ENCODE measurements at places on chromosomes 11 and 22.

DNA sequence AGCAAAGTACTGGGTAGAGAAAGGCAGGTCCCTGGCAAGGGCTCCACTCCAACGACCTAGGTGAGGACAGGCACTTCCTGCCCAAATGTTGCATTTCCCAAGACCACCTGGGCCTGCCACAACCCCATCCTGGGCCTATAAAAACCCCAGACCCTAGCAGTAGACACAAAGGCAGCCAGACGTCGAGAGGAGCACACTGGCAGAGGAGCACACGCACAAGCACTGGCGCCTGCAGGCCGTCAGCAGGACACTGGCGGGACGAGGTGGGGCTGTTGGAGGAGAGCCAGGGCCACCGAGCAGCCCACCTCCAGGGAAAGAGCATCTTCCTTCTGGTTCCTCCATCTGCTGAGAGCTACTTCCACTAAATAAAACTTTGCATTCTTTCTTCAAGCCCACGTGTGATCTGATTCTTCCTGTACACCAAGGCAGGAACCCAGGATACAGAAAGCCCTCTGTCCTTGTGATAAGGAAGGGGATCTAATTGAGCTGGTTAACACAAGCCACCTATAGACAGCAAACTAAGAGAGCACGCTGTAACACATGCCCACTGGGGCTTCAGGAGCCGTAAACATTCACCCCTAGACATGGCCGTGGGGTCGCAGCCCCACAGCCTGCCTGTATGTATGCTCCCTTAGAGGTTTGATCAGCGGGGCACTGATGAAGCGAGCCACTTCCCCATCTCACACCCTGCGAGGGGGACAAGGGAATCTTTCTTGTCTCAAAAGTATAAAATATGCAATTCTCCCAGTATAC lies 89.7 kb upstream of the MTMR2 start:
- peak; percentile 3 for DNase-seq

GRCh38 chr11:123211981-123212380 lies 16.9 kb upstream of the CLMP start:
- DNase-seq = no peak

GRCh38 chr22:43440556-43440955 lies 28.7 kb downstream of the MPPED1 start:
- no peak for DNase-seq

DNA sequence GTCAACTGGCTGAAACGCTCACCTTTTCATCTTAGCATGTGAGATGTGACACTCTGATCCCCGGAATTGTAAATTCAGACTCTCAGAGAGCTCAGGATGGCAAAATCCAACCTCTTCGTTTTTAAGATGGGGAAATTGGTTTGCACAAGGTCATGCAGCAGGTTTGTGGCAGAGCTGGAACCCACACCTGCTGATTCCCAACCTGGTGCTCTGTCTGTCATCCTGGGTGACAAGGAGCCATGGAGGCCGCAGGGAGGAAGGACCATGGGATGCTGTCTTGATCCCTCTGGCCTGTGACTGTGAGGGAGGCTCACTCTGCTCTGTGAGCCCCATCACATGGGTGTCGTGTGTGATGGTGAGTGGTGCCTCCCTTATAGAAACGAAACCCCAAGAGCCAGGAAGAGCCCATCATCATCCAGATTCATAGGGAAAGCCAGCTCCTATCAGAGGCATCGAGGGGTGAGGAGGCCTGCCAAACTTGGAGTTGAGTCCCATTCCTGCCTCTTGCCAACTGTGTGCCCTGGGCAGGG lies 87.4 kb upstream of the SYT13 start:
- no peak for DNase-seq

- DNase-seq = no peak
These were observed 14.6 kb downstream of the BBOX1 start for GRCh38 chr11:27055065-27055682.

GRCh38 chr11:1837171-1838076 lies 1.4 kb upstream of the TNNI2 start:
- peak; percentile 25 for DNase-seq

DNA sequence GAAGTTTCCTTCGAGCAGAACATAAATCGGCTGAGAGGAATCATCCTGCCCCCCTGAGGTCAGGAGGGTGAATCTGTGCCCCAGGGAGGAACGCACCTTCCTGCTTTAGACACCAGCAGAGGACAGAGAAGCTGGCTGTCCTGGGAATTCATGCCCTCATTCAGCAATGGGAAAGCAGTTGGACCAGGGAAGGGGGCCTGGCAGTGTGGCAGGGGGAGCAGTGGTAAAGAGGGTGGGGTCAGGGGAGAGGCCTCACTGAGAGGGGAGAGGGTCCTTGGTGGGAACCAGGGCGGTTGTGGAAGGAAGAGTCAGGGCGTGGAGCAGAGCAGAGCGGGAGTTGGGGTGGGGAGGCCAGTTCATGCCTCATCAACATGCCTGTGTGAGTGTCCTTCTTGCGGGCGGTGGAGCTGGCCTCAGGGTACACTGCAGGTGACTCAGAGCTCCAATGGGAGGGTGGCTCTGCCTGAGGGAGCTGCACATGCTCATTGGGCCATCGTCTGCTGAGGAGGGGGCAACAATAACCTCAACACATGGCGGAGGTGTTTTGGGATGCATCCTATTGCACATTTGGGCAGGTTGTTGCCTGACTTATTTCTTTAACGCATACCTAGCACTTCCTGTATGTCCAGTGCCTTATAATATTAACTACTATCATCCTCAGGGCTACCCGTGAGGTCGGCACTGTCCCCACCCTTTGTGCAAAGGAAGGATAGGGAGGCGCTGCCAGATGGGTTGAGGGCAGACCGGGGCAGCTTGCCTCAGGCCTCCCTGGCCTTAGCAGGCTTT lies 23.2 kb downstream of the MED15 start:
- no peak for DNase-seq

DNA sequence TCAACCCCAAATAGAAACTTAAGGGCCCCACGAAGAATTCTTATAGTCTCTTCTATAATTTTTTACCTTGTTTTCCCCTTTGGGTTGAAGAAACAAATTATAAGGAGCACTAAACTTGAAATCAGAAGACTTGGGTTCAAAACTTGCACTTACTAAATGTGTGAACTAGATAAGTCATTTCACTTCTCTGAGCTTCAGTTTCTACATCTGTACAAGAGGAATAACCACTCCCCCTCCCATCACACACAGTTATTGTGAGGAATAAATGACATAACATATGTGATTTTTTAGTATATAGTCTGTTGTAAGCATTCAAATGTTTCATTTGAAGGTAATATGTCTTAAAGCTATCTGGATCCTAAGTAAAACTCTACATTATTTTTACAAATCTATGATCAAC lies 78.8 kb downstream of the LIF start:
- DNase-seq = no peak

GRCh38 chr11:104700609-104701008 lies 197.7 kb downstream of the CASP12 start:
- DNase-seq = no peak

GRCh38 chr11:123076484-123076883 lies 14.5 kb upstream of the HSPA8 start:
- no peak for DNase-seq

DNA sequence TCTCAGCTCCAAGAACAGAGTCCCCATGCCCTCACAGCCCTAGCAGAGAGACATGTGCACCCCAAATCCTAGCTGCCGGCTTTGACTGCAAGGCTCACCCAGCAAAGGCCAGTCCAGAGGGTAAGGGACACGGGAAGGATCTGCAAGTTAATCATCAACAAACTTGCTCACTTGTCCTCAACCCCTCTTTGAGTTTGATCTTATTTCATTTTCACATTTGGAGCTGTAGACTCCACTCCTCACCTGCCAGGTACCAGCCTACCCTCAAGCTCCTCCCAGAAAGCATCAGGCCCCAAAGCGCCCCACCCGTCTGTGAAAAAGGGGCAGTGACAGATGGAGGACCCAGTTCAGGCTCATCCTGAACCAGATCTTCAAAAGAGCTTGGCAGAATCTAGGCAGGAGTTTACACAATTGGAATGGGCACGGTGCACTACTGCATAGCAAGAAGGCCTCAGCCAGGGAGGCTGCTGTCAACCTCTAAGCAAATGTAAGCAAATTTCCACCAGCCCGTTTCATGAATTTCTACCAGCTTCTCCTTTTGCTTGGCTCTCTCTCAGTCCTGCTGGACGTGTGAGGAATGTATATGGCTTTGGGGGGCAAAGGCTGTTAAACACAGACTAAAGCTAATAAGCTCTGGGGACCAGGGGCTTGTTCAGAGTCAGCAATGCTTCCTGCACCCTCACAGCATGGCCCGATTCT lies 5.5 kb downstream of the EHD1 start:
- DNase-seq = no peak

- DNase-seq = no peak
These were observed 15.4 kb downstream of the CAPN5 start for GRCh38 chr11:77081976-77082836.

DNA sequence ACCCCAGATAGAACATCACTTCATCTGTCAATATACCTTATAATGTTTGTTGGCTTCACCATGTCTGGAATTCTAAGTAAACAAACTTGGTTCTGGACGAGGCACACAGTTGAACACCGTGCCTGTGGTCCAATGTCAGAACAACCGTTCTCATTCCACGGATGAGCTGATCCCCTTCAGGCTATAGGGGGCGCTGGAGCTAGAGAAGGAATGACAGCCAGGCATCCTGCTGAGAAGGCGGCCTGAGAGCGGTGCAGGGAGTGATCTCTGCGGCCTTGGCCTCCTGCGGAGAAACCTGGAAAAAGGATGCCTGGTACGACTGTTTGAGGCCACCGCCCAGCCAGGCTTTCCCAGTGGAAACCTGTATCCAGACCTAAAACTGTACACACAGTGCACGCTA lies 48.7 kb downstream of the FDX1 start:
- DNase-seq = no peak

- DNase-seq = no peak
These were observed 113.3 kb upstream of the FAT3 start for GRCh38 chr11:92111287-92111686.

DNA sequence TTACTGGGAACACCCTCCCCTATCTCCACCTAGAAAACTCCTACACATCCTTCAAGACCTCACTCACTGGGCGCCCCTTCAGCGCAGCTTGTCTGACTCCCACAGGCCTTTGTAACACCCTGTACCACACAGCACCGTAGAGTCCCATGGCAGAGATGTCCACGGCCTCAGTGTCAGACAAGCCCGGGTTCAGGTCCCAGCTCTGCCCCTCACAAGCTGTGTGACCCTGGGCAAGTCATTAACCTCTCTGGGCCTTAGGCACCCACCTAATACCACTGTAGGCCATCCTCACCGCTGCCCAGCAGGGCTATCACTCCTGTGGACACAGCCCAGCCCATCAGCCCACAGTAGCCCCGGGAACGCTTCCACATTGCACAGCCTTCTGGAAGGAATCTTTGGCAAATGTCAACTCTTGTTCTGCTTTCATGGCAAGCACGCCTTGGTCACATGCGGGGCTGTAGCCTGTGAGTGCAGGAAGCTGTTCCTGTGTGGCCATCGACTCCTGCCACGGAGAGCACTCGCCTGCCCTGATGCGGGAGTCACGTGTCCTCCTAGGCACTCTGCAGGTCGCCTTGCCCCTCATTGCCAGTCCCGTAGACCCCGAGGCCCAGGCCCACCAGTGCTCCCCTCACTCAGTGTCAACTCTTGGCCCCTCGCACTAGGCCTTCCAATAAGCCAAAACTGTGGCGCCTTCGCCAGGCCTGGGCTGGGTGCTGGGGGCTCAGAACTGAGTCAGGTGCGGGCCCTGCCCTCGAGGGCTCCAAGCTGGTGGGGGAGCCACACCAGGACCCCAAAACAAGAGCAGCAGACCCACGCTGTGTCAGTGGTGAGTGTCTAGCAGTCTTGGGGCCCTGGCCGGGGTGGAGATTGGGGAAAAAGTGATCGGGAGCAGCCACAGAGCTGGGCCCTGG lies 32.9 kb upstream of the RFPL3 start:
- no peak for DNase-seq

DNA sequence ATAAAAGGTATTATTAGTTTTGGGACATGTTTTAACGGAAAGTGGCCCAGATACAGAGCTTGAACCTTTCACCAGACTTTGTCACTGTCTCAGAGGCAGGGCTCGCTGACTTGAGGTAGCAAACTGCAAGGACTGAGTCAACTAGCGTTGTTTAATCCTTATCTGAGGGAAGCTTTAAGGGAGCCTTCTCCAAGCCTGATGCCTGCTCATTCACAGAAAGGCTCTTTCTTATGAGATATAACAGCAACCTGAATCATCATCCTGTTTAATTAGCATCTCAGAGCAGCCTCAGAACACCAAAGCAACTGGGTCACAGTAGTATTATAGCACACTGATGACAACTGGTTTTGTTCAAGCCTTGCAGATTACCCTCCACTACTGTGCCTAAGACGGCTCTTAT lies 54.2 kb upstream of the CYP2D6 start:
- no peak for DNase-seq

DNA sequence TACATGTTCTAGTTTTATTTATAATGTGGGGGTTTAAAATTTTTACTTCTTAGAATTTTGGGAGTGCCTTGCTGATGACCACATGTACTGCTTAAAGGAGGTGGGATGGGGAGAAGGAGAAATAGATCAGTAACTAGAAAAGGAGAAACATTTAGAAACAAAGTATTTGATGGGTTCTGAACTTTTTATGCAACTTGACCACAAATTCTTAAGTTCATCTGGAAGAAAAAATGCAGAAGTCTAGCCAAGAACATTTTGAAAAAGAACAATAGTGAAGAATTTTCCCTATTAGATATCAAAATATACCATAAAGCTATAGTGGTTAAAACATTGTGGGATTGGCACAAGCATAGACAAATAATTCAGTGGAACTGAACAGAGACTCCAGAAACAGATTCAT lies 73.3 kb upstream of the AMPD3 start:
- no peak for DNase-seq

DNA sequence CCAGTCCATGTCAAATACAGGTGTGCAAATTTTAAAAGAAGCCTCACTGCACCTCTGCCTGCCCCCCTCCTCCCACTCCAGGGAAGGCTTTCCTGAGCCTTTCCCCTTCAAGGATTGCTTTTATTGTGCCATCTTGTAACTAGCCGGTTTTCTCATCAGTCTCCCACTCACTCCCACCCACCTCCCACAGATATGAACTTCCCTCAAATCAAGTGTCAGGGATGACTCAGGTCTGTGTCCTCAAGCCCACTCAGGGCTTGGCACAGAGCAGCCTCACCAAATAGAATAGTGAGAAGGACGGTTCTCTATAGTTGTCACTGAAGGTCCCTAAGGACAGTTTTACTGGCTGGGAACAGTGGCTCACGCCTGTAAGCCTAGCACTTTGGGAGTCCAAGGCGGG lies 43.0 kb downstream of the THAP12 start:
- no peak for DNase-seq

- no peak for DNase-seq
These were observed 4.4 kb downstream of the SEC14L6 start for GRCh38 chr22:30541961-30542810.

DNA sequence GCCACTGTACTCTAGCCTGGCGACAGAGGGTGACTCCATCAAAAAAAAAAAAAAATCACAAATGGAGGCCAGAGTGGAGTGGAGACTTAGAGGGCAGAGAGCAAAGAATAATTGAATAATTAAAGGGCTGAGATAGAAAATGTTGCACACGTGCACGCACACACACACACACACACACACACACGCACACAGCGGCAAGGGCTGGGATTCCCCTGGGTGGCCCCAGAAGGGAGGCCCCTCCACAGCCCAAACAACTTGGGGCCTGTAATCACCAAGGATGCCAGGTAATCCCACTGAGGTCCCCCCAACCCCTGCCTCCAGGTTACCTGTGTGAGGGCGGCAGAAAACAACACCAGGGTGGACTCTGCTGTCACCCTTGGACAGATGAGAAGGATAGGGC lies 12.0 kb upstream of the DGKZ start:
- DNase-seq = no peak

GRCh38 chr11:131999084-131999483 lies 628.7 kb downstream of the NTM start:
- no peak for DNase-seq

- DNase-seq = no peak
These were observed 25.5 kb downstream of the UBASH3B start for GRCh38 chr11:122681070-122681469.

GRCh38 chr11:119380827-119381180 lies 686 bp downstream of the USP2 start:
- no peak for DNase-seq

Data from C1 segment of cervical spinal cord (tissue), 14 donors.